ENCODE measurements at places on chromosomes 7 and 10.
A peak's percentile ranks its signal among the peaks of the same experiment; 100 is the strongest.

DNA sequence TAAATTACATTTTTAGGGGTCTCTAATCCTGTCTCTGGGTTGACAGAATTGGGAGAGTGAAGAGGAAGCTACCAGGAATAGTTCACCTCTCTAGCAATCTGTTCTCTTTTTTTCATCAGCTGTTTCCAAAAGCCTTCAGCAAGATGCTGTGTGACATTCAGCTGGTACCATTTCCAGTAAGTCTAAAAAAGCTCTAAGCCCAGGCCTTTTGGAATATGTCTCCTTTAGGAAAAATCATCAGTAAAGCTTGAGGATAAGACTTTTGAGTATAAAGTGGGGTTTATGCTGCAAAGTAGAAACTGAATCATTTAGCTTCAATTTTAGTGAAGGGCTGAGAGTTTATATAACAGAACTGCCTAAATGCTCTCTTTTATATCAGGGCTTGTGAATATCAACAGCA lies 81.5 kb downstream of the CCNY start:
- DNase-seq = no peak

DNA sequence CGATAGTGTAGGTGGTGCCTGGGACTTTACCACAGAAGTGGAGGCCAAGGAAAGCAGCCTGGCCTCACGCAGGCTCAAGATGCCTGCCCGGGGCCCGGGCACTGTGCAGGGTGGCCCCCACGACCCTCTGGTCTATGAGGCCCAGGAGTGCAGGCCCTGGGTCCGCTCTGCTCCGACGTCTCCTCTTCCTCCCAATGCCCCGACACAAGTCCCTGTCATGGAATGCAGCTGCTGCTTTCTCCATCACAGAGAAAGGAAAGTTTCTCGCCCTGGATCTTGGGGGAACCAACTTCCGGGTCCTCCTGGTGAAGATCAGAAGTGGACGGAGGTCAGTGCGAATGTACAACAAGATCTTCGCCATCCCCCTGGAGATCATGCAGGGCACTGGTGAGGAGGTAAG lies 28.3 kb upstream of the HK1 start:
- no peak for DNase-seq

DNA sequence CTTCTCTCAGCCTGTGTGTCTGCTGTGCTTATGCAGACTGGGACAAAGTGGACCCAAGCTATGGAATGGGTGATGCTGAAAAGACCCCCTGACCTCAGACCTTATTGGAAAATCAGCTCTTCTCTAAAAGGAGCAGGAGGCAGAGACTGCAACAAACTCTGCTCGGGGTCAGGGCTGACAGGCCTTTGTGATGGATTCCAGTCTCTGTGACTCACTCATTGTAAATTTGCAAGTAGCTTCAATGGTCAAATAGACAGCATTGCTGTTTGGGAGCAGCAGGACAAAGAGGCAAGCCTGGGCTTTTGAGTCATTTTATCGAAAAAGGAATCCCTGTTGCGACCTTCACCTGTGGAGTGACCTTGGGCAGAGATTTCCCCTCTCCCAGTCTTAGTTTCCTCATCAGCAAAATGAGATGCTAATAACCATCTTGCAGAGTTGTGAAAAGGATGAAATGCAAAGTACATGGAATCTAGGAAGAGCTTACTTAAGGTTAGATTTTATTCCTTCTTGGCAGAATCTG lies 26.1 kb upstream of the GPR26 start:
- no peak for DNase-seq

- no peak for DNase-seq
These were observed 380.2 kb downstream of the EXOC4 start for GRCh38 chr7:133633055-133633454.

DNA sequence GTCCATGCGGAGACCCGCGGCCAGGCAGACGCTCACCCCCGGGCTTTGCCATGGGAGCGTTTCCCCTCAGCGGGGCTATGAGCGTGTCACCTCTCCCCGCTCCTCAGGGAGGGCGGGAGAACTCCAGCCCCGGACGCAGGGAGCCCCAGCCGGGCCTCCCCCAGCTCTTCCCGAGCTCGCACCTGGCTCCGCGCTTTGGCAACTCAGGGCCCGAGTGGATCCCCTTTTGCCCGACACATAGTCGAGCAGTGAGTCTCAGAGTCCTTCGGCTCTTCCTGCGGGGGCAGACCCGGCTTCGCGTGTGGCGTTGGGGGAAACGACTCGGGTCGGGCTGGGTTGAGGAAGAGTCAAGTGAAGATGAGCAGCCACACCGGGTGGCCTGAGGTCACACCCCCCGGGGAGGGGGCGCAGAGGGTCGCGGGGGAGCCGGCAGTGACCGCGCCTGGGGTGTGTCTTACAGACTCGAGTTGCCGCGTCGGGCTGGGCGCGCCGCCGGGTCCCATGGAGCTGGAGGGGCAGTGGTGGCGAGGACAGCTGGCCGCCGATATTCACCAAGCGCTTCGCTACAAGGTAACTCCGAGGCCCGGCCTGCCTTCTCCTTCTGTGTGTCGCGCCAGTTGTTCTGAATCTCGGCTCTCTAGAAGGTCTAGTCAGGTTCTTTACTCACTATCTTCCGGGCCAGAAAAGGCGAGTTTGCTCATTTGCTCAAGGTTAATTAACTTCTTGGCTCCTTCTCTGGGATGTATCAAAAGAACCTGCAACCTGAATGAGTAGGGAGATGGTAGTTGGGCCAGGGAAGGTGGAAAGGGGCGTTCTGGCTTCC lies 721 bp downstream of the CCNJ start:
- DNase-seq = peak; percentile 56

DNA sequence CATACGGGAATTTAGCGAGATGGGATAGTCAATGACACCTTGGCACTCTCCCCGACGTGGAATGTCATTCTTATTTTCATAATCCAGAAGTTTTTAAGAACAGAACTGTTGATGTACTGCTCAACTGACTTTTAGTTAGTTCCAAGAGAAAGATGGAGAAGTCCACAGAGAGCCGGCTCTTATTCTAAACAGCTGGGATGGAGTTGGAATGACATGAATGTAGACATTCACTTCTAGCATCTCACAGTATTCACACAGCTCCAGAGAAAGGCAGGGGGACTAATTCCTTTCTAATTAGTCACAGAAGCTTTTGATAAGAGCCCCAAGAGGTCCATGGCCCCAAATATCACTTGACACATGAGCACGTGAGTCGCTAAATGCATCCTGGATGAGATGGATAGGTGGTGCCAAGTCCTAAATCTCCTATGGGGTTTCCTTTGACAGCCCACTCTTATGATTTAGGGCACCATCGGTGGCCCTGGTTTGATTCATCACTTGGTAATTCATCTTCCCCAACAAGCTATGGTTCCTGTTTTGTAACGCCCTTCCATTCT lies 420.3 kb upstream of the AUTS2 start:
- no peak for DNase-seq

DNA sequence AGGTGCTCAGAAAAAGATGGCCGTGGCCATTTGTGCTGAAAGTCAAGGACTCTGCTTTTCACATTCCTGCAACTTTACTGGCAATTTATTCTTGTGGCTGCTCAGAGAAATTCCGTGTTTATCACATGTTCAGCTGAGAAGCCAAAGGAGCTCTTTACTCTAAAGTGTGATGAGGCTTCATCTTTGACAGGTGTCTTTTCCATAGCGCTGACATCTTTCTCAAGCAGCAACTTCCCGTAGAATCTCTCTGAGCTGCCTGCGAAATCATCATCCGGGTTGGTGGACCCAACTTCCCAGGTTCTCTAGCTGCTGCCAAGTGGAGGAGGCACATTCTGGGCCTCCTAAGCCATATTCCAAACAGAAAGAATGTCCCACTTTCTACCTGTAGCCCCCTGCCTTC lies 16.9 kb upstream of the NPS start:
- DNase-seq = no peak

DNA sequence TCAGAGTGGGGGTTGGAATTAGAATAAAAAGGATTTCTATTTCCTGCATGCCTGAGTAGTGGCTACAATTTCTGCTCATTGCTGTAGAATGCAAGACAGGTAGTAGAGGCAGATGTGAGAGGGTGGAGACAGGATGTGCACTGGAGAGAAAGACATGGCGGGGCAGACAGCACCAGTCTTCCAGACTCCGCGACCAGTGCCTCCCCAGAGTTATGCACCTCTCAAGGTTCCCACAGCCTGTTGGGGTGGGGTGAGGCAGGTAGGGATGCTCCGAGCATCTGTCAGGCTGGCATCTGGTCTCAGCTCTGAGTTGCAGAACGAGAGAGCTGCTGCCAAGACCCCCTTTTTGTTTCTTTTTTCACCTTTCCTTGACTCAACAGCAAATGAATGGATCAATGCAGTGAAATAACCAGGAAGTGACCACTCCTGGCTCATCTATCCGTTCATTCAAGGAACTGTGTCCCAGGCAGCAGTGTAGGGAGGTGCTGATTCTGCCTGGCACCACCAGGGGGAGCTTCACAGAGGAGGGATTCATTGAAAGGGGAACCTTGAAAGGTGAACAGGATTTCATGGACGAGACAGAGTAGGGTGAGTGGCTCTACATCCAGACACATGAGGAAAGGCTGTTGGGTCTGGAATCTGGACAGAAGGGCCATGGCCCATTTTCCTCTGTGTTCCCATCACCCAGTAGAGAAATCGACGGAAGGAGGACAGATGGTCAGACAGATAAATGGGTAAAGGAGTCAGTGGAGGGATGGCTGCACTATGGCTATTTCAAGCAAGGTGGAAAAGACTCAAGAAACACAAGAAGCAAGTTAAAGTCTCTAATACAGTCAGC lies 17.2 kb upstream of the SLC18A3 start:
- peak; percentile 54 for DNase-seq

DNA sequence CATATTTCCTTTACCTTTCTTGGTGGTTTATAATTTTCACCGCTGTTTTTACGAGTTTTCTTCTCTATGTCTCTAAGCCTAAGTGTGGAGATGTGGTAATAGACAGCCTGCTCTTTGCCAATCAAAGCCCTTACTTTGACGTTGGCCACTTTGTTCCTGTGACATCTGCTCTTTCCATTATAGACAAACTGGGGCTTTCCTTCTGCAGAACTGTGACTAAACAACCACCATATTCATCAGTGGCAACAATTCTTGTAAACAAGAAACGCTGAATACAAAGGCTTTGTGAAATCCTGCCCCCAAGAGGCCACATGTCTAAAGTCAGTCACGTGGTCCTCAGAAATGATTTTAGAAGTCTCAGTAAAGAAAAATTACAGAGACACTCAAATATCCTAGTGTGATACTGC lies 59.6 kb upstream of the CAPZA2 start:
- DNase-seq = peak; percentile 4

DNA sequence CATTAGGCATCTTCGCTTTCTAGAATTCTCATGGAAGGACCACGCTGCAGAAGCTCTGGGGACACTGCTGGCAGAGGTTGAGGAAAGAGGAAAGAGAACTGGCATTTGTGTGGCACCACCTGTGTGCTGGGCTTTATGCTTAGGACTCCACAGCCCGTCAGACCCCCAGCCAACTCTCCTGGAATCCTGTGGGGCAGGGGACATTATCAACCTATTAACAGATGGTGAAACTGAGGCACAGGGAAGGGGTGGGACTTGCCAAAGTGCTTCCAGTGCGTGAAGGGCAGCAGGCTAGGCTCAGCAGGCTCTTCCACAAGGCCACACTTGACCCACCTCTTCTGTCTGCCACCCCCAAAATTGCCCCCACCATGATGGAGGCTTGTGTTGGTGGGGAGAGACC lies 46.8 kb downstream of the ZCCHC24 start:
- DNase-seq = no peak

- no peak for DNase-seq
These were observed 59.3 kb upstream of the IGFBP3 start for GRCh38 chr7:45980181-45980905.

- DNase-seq = no peak
These were observed 23.0 kb upstream of the AFAP1L2 start for GRCh38 chr10:114427124-114427852.

- no peak for DNase-seq
These were observed 501.0 kb upstream of the GALNT17 start for GRCh38 chr7:70630818-70631457.

DNA sequence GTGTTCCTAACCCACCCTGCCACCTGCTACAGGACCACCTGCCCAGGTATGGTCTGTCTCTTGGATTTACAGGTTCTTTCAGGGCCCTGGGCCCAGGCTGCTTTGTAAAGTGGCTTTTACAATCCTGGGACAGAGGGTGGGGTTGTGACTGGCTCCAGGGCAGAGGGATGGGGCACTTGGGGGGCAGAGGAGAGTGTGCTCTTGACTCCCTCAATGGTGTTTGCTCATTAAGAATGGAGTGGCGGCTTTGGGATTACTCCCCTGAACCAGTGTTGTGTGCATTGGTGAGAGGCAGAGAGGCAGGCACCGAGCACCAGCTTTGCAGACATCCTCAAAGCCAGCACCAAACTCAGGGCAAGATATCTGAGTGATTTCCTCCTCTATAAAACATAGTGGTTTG lies 43.5 kb downstream of the VWA2 start:
- DNase-seq = no peak

- no peak for DNase-seq
These were observed 545.9 kb downstream of the SORCS1 start for GRCh38 chr10:106618646-106619045.

DNA sequence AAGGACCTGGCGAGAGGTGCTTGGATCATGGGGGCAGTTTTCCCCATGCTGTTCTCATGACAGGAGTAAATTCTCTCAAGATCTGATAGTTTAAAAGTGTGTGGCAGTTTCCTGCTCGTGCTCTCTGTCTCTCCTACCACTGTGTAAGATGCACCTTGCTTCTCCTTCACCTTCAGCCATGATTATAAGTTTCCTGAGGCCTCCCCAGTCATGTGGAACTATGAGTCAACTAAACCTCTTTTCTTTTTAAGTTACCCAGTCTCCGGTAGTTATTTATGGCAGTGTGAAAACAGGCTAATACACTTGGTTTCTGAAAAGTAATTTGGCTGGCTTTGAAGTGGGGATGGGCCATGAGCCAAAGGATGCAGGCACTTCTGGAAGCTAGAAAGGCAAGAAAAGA lies 268.0 kb upstream of the KAT6B start:
- DNase-seq = no peak

GRCh38 chr7:151244196-151244840 lies 4.2 kb downstream of the SMARCD3 start:
- DNase-seq = peak; percentile 55

- DNase-seq = no peak
These were observed 56.2 kb downstream of the OAT start for GRCh38 chr10:124362568-124362967.

DNA sequence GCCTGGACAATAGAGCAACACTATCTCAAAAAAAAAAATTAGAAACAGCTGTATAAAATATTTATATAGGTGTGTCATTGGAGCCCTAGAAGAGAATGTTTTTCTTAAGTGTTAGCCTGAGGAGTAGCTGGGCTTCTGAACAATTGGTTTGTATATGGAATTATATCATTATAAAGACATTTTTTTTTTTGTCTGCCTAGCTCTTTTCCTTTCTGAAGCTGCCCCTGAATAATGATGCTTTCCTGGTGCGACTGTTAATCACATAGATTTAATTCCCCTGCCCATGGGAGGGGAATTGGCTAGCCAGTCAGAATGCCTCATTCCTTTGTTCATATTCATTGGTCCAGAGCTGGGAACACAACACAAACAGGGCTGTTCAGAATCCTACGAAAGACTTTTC lies 13.9 kb upstream of the ABCC2 start:
- DNase-seq = no peak

GRCh38 chr7:139033346-139034114 lies 2.3 kb downstream of the ZC3HAV1L start:
- no peak for DNase-seq
